ENCODE measurements at places on chromosomes 2 and 18.

GRCh38 chr2:214934006-214934405, 124.5 kb upstream of the BARD1 start:
- no peak overlapping the region for H3K27ac ChIP-seq
- no peaks in the 10 kb centered on the region for H3K36me3 ChIP-seq

GRCh38 chr2:231800493-231801091, 14.3 kb downstream of the COPS7B start:
- no peak overlapping the region for H3K4me3 ChIP-seq
- H3K4me1 ChIP-seq, result no peaks in the 10 kb centered on the region
- H3K27me3 ChIP-seq, result no peaks in the 10 kb centered on the region

GRCh38 chr2:26942543-26943295, 27.7 kb upstream of the MAPRE3 start:
- no peaks in the 10 kb centered on the region for H3K36me3 ChIP-seq
- DNase-seq, result no peak
- H3K4me1 ChIP-seq, result no peaks in the 10 kb centered on the region
- H3K4me3 ChIP-seq, result no peak overlapping the region
- no peak overlapping the region for H3K27ac ChIP-seq

GRCh38 chr18:6170604-6171003, 244.1 kb downstream of the L3MBTL4 start:
- H3K4me1 ChIP-seq, result no peaks in the 10 kb centered on the region
- no peak overlapping the region for H3K27ac ChIP-seq
- H3K36me3 ChIP-seq, result no peaks in the 10 kb centered on the region
- H3K27me3 ChIP-seq, result no peaks in the 10 kb centered on the region

- no peaks in the 10 kb centered on the region for H3K27me3 ChIP-seq
- H3K36me3 ChIP-seq, result no peaks in the 10 kb centered on the region
- H3K27ac ChIP-seq, result no peak overlapping the region
- H3K4me3 ChIP-seq, result no peak overlapping the region
Observed at GRCh38 chr2:124580263-124580662, 555.2 kb downstream of the CNTNAP5 start.

DNA sequence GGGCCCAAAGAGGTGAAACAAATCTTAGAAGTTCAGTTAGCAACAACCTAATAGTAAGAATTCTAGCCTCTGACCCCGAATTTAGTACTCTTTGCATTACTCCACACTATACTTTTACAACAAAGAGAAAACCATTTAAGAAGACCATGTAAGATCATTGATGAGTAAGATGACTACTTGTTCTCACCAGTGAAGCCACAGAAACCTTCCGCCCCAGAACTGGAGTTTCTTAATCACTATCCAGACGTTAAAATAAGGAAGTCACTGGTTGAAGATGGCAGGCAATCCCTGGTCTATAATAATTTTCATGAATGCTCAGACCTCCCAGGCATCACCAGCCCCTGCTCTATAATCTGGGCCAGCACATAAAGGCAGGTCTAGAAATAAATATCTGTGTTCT, 95.0 kb downstream of the TMEM163 start:
- peaks cover 8% of the 10 kb centered on the region for H3K27me3 ChIP-seq
- no peak for DNase-seq
- no peaks in the 10 kb centered on the region for H3K4me1 ChIP-seq

DNA sequence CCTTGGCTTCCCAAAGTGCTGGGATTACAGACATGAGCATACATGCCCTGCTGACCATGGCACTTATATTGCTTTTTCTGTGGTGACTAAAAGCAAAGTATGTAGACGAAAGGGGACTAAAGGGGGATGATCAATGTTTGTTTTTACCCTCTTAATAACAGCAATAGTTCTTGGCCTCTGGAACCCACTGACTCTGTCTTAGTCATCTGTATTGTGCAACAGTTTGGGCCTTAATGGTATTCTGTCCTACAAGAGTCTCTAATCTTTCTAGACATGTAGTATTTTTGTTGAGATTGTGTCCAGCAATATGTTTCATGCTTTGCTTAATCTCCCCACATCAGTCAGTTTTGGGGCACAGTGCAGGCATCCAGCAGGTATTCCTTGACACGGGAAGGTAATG, 359.9 kb upstream of the FANCL start:
- no peak overlapping the region for H3K4me3 ChIP-seq
- H3K27ac ChIP-seq, result no peak overlapping the region
- DNase-seq, result no peak
- H3K4me1 ChIP-seq, result peaks cover 11% of the 10 kb centered on the region

DNA sequence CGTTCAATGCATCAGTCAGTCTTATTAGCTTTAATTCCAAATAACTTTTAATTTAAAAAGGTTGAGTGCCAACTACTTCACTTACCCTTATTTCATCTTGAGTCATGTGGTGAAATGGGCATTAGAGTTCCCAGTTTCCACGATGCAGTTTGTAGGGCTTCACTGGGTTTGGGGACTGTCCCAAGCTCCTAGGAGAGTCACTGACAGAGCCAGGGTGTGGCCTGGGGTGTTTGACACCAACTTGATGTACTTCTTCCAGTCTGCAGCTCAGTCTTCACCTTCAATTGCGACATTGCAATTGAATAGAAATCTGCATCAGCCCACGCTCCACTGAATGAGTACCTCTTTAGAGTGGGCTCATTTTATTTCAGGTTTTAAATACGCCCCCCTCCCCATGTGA, 165.3 kb downstream of the ARL4C start:
- H3K27me3 ChIP-seq, result no peaks in the 10 kb centered on the region
- no peak overlapping the region for H3K4me3 ChIP-seq
- no peak overlapping the region for H3K27ac ChIP-seq
- no peak for DNase-seq

GRCh38 chr2:182019731-182020130, 34.1 kb downstream of the PPP1R1C start:
- no peak for DNase-seq
- H3K4me1 ChIP-seq, result peaks cover 6% of the 10 kb centered on the region
- H3K27ac ChIP-seq, result no peak overlapping the region
- no peak overlapping the region for H3K4me3 ChIP-seq
- H3K36me3 ChIP-seq, result no peaks in the 10 kb centered on the region
- no peaks in the 10 kb centered on the region for H3K27me3 ChIP-seq

DNA sequence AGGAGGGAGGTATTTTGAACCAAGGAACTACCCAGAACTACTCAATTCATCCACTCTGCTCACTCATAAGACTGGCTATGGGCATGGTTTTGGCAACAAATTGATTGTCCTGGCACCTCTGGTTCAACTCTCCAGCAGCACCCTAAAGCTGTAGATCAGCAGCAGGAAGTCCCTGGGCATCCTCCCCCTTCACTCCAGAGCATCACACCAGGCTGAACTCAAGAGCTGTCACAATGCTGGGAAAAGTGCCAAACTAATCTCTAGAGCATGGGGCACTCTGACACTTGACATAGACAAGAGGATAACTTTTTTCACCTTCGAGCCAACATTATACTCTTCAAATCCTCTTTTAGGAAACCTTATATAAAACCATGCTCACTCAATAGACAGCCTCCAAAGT, 154.1 kb upstream of the RBBP8 start:
- no peaks in the 10 kb centered on the region for H3K4me1 ChIP-seq
- no peak overlapping the region for H3K4me3 ChIP-seq
- no peaks in the 10 kb centered on the region for H3K27me3 ChIP-seq

GRCh38 chr18:70072678-70073077, 125.0 kb upstream of the CD226 start:
- H3K36me3 ChIP-seq, result peaks cover 24% of the 10 kb centered on the region
- no peaks in the 10 kb centered on the region for H3K4me1 ChIP-seq

DNA sequence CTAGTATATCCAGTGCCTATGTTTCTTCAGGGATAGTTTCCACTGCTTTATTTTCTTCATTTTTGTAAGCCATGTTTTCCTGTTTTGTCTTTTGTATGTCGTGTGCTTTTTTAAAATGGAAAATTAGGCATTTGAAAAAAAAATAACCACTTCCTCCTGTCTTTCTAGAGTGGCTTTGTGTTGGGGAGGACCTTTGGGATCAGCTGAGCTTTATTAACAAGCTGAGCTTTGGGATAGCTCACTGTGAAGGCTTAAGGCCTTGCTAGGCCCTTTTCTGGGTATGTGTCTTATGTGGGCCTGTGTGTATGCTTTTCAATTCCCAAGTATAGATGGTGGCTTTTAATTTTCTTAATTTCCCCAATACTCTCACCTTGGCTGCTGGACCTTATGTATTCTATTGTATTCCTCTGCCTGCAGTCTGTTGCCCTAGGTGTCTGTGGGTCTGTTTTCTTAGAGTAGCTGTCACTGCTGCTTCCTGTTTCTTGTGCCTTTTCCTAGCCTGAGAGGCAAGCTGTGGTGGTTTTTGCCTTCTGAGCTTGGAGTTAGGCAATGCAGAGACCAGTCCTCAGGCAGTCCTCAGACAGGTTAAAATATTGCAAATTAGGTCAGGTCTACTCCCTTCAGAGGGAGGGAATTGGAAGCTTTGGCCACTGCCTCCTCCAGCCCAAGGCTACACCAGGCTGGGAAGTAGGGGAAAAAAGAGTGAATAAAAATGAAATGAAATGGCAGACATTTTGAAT, 134.7 kb downstream of the LDLRAD4 start:
- peaks cover under 1% of the 10 kb centered on the region for H3K27me3 ChIP-seq
- H3K4me3 ChIP-seq, result no peak overlapping the region
- no peak overlapping the region for H3K27ac ChIP-seq
- no peaks in the 10 kb centered on the region for H3K4me1 ChIP-seq
- no peak for DNase-seq
- no peaks in the 10 kb centered on the region for H3K36me3 ChIP-seq

- H3K36me3 ChIP-seq, result no peaks in the 10 kb centered on the region
- no peaks in the 10 kb centered on the region for H3K4me1 ChIP-seq
- no peak overlapping the region for H3K27ac ChIP-seq
- no peak overlapping the region for H3K4me3 ChIP-seq
- no peak for DNase-seq
- no peaks in the 10 kb centered on the region for H3K27me3 ChIP-seq
Observed at GRCh38 chr2:202127687-202128331, 54.8 kb downstream of the KIAA2012 start.

DNA sequence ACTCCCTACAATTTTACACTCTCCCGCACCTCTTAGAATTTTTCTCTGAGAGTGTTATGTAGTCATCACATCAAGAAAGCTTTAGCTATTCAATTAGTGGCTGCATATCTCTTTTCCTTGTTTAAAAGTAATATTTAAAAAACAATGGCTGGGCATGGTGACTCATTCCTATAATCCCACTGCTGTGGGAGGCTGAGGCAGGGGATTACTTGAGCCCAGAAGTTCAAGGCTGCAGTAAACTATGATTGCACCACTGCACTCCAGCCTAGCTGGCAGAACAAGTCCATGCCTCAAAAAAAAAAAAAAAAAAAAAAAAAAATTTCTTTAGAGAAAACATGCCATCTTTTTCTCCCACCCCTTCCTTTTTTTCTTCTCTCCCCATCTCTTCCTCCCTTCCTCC, 44.3 kb downstream of the AQP4 start:
- no peaks in the 10 kb centered on the region for H3K36me3 ChIP-seq
- no peak overlapping the region for H3K4me3 ChIP-seq
- H3K4me1 ChIP-seq, result no peaks in the 10 kb centered on the region
- H3K27ac ChIP-seq, result no peak overlapping the region
- H3K27me3 ChIP-seq, result peaks cover 4% of the 10 kb centered on the region
- DNase-seq, result no peak

GRCh38 chr2:157789933-157790511, 86.1 kb downstream of the ACVR1 start:
- no peaks in the 10 kb centered on the region for H3K36me3 ChIP-seq
- no peaks in the 10 kb centered on the region for H3K27me3 ChIP-seq
- peaks cover 18% of the 10 kb centered on the region for H3K4me1 ChIP-seq
- no peak for DNase-seq
- no peak overlapping the region for H3K4me3 ChIP-seq
- H3K27ac ChIP-seq, result no peak overlapping the region

DNA sequence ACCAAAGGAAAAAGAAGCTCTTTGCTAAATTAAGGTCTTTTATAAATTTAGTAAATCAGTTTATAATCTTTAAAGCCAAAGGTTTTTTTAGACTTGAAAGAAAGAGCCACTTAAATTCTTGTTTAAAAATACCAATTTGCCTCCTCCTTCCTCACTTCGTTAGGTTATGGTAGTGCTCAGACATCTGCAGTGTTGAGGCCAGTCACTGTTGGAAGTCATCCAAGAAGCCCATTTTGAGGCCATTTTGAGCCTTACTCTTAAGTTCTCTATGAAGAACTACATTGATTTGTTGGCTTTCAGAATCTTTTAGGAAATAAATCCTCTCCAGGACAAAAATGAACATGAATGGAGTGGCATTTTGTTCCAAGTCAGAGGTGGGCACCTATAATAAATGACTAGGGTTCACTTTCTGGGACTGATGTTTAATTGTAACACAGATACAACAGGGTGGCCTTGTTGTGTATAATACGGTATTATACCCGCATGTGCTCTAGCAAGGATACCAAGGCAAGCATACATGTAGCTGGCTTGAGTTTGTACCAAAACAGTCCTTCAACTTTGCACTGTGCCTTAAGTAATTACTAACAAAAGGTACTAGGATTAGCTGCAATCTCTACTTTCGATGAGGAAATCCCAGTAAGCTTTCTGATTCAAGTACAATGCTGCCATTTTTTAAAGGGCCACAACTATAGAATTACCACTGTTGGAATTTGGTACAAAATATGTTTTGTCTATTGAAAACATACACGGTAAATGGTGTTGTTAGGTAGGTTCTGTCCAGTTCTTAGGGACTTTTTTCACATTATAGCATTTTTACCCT, 22.8 kb downstream of the SLC66A3 start:
- DNase-seq, result no peak
- H3K27ac ChIP-seq, result no peak overlapping the region
- peaks cover 24% of the 10 kb centered on the region for H3K36me3 ChIP-seq

DNA sequence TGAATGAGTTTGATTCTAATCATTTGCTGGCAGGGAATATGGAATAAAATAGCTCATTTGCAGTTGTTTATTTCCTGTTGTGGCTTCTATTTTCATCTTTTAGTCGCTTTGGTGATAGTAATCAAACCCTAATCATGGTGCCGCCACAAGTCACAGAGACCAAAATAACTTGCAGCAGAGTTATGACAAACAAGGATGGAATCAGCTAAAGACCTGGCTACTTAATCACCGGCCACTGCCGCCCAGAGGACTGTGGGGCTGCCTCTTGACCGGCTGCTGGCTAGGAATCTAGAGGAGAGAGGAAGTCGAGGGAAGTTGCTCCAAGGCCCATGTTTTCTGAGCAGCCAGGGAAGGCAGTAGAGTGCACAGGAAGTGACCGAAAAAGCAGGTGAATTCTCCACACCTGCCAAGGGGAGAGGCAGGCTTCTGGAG, 5.1 kb upstream of the SMAD7 start:
- no peak overlapping the region for H3K4me3 ChIP-seq
- H3K4me1 ChIP-seq, result peaks cover 36% of the 10 kb centered on the region
- no peaks in the 10 kb centered on the region for H3K36me3 ChIP-seq
- DNase-seq, result no peak
- no peaks in the 10 kb centered on the region for H3K27me3 ChIP-seq
